ENCODE measurements at places on chromosomes 6 and 20.

DNA sequence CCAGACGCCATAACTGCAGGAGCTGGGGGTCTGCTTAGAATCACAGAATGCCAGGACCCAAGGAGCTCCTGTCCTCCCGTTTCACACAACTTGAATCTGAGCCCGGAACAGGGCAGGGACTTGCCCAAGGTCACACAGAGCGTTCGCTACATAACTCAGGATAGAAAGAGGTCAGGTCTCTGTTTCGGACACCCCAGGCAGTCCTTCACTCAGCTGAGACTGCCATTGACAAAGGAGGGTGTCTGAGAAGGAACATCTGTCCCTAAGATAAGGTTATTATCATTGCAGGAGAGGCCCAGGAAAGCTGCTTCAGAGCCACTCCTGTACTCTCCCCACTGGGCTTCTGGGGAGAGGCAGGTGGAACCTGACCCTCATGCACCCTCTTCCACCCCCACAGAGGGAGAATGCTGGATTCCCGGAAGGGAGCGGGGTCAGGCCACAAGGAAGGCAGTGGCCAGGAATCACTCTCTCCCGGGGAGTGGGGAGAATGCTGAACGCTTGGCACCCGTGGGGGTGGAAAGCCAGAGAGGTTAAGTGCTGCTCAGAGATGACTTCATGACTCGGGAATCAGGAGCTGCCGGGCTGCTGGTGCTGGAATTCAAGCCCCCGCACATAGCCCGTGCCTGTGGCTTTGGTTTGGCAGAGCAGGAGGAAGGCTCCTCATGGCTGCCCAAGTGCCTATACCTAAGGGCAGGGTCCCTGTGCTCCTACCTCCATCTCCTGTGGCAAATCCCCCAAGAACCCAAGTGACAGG is 10.7 kb downstream of the SDC4 start:
- no peak for DNase-seq

GRCh38 chr6:134997133-134997995 is 47.5 kb upstream of the ALDH8A1 start:
- no peak for DNase-seq

DNA sequence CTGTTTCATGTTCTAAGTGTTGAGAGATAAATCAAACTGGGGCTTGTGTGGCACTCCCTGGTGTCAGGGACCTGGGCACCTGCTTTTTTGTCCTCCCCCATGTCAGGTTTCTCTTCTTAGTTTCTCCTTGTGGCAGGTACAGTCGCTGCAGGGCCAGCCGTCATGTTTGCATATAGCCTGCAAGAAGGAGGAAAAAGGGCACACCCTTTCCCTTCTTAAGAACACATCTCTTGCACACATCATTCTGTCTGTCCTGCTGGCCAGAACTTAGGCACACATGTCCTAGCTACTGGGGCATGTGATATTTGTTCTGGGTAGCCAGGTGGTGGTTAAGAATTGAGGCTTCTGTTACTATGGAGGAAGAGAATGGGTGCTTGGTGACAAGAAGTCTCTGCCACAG is 27.9 kb downstream of the CDC5L start:
- no peak for DNase-seq

DNA sequence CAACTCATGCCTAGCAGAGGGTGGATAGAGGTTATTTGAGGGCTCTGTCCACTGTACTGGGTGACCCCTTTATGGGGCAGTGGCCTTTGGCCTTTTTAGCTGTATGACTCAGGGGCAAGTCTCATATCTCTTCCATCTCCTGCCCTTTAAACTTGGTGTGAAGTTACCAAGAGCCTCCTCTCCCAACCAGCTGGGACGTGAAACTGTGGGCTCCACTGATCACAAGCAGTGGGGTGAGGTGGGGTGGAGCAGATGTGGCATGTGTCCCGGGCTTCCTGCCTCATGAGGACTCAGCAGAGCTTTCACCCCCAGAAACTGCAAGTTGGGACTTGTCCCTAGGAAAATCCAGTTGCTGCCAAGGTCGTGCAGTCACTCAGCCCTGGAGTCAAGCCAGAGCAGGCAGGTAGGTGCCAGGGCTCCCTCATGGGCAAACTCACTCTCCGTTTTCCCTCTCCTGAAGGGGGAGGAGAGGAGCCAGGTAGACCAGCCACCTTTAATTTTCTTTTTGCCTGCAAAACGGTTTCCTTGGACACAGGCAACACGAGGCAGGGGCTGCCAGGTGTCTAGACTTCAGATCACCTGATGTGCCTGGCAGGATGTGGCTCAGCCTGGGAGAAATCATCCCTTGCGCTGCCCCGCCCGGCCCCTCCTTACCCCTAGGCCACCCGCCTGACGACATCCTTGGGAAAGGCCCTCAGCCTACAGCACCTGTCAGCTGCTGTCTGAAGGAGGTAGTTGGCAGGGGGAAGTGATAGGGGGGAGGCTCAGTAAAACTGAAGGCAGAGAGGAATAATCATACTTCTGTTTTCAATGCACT is 4.0 kb downstream of the CDKN1A start:
- peak; percentile 73 for DNase-seq

- no peak for DNase-seq
Measured at GRCh38 chr6:67811239-67812037, 823.6 kb upstream of the ADGRB3 start.

DNA sequence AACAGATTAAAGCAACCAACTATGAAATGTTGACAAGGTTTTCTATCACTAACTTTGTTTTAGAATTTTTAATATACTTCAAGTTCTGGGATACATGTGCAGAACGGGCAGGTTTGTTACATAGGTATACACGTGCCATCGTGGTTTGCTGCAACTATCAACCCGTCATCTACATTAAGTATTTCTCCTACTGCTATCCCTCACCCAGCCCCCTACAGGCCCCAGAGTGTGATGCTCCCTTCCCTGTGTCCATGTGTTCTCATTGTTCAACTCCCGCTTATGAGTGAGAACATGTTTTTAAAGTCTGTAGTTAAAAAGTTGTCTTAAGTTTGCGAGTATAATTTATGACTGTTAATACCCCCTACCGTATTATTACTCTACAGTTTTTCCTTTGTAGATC is 844.3 kb upstream of the MANEA start:
- DNase-seq = no peak

DNA sequence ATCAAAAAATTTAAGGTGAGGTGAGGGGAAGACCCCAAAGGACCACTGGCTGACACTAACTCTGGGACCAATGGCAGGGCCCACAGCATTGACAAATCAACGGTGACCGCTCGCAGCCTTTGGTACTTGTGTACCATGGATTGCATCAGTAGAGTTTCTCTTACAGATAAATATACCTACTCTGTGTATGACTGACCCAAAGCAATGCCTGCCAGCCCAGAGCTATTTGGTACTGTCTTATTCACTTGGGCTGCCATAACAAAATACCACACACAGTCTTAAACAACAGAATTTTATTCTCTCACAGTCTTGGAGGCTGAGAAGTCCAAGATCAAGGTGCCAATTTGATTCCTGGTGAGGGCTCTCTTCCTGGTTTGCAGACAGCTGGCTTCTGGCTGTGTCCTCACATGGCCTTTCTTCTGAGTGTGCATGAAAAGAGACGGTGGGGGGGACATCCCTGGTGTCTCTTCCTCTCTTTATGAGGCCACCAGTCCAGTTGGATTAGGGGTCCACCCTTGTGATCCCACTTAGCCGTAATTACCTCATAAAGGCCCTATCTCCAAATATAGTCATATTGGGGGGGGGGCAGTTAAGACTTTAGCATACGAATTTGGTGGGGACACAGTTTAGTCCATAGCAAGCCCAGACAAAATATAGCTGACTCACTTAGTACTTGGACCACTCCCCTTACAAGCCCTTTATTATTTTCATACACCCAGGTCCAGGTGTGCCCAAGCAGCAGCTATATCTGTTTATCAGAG is 336.3 kb downstream of the CD83 start:
- DNase-seq = no peak

DNA sequence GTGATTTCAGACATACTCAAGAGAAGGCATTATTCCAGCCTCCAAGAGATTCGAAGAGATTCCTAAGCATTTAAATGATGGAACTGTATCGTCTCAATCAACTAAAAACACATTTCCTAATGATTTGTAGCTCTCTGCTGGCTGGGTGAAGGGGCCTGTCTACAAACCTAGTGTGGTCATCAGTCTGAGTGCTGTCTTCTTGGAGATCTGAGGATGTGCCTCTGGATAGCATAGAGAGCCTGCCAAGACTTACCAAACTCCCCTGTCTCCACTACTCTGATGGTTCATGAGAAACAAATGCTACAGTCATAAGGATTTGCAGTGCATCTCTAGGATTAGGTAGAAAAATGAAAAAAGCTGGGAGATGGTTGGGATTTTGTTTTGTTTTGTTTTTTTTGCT is 176.9 kb upstream of the CITED2 start:
- no peak for DNase-seq

- no peak for DNase-seq
Measured at GRCh38 chr6:127119102-127120022, 891 bp downstream of the RSPO3 start.

GRCh38 chr6:14192216-14192788 is 74.7 kb downstream of the CD83 start:
- no peak for DNase-seq

DNA sequence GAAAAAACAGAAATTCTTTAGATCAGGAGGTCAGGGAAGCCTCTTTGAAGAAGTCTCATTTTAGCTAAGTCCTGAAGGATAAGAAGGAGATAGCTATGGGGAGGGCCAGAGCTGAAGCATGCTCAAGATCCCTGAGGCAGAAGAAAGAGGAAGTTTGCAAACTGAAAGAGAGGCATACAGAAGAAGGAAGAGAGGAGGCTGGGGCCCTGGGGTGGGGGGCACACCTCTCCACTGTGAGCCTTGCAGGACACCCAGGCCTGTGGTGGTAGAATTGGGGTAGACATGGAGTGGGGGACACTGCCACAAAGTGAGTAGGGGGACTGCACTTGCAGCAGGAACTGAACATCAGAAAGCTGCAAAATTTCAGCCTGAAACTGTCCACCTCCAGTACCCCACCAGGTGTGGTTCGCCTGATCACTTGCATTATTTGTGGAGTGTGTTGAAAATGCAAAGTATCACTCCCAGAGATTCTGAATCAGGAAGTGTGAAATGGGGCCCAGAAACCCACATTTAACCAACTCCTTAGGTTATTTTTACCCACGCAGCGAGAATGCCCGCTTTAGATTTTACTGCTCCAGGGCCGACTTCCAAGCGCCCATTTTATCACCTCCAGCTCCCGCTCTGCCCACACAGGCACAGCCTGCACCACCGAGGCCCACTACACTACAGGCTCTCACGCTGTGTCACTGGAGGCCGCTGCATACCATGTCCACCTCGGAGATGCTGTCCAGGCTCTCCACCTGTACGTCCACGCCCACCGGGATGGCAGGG is 44.0 kb downstream of the GABRR2 start:
- peak; percentile 13 for DNase-seq

DNA sequence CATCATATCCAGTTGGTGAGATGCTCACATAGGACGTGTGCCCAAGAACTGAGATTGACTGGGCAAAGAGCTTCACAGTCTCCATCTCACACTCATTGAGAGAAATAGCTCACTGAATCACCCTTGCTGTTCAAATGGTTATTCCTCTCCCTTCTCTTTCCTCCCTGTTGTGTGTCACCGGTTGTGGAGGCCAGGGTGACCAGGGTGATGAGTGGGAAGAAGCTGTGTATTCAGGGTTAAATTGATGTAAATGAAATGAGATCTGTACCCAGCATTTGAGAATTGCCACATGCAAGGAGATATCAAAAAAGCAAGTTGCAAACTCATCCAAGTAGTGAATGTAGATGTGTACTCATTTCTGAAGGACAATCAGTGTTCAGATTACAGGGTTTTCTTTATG is 36.6 kb upstream of the VAPB start:
- DNase-seq = no peak

GRCh38 chr6:41071501-41071922 is 644 bp downstream of the OARD1 start:
- peak; percentile 92 for DNase-seq

GRCh38 chr6:35587167-35587566 is 74.5 kb upstream of the TULP1 start:
- DNase-seq = no peak

DNA sequence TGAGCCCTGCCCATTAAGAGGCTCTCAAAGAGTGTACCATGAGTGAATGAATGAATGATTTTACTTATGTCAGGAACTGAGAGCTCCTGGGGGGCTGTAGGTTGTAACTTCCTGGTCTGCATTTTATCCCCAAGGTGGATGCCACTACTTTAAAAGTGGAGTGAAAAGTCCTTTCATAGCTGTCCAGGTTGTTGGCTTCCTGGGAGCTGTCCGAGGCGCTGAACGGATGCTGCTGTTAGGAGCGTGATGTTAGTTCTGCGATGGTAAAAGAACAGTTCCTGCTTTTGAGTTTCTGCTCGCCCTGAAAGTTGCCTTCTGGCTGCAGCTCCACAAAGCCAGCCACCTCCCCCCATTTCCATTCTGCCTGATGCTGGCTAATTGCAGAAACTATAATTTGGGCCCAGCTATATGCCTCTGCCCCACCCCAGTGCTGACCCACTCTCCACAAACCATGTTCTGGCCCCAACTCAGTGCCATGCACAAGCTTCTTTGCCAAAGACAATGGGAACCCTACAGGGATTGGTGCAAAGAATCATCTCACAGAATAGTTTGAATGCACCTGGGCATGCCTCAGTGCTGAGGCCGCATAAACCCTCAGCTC is 330.9 kb upstream of the CDH4 start:
- no peak for DNase-seq

GRCh38 chr20:37202267-37202943 is 23.1 kb upstream of the MROH8 start:
- DNase-seq = peak; percentile 73
